CD4-positive, alpha-beta memory T cell (primary cell): ENCODE measurements at places on chromosomes 1 and 21. TPM values are rescaled to one million over a fixed set of nuclear protein-coding genes. Genes with fewer than 3 reads are reported as not detected.
A peak's percentile ranks its signal among the peaks of the same experiment; 100 is the strongest.

Gene TNFAIP8L2
- 42.3 TPM for polyA plus RNA-seq

GRCh38 chr1:151024540-151025146, 11.7 kb upstream of the BNIPL start:
- H3K4me3 ChIP-seq: no peak overlapping the region
- H3K27me3 ChIP-seq: no peaks in the 10 kb centered on the region
- peak; percentile 85 for DNase-seq
- no peak overlapping the region for H3K27ac ChIP-seq
- H3K4me1 ChIP-seq: peaks cover 7% of the 10 kb centered on the region
- H3K36me3 ChIP-seq: peaks cover 16% of the 10 kb centered on the region

- no peaks in the 10 kb centered on the region for H3K27me3 ChIP-seq
- no peak overlapping the region for H3K4me3 ChIP-seq
- H3K36me3 ChIP-seq: no peaks in the 10 kb centered on the region
- no peak for DNase-seq
Measured at GRCh38 chr1:61491497-61491896, 233.4 kb downstream of the TM2D1 start.

DNA sequence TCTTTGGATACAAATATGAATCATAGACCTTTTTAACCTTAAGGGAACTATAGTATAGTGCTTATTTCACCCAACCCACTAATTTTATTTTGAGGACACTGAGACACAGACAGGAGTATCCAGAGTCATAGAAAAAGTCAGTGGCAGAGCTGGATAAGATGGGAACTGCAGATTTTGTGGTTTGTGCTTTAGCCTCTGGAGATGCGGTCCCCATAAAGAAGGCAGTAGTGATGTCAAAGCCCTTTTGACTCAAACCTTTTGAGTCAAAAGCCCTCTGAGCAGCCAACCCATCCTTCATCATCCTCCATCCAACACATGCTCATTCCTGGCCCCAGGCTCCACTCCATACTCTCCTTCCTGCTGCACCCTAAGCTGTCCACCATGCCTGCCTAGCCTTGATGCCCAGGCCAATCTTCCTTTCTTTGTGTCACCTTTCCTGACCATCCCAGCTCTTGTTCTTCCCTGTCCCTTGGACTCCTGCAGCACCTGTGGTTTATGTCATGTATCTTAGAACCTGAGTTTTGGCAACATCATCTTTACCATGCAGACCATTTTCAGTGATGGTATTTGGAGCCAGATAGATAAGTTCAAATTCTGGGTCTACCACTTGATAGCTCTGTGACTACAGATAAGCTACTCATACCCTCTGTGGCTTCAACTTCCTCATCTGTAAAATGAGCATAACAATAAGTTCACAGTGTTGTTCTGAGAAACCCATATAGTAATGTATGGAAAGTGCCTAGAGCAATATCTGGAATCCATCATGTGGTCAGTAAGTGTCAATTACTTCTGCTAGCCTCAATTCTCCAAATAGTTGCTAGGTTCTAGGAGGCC, 20.1 kb downstream of the SLAMF1 start:
- no peaks in the 10 kb centered on the region for H3K27me3 ChIP-seq
- peaks cover 98% of the 10 kb centered on the region for H3K4me1 ChIP-seq
- H3K27ac ChIP-seq: peak overlapping the region; percentile 93
- H3K4me3 ChIP-seq: peak overlapping the region; percentile 9

DNA sequence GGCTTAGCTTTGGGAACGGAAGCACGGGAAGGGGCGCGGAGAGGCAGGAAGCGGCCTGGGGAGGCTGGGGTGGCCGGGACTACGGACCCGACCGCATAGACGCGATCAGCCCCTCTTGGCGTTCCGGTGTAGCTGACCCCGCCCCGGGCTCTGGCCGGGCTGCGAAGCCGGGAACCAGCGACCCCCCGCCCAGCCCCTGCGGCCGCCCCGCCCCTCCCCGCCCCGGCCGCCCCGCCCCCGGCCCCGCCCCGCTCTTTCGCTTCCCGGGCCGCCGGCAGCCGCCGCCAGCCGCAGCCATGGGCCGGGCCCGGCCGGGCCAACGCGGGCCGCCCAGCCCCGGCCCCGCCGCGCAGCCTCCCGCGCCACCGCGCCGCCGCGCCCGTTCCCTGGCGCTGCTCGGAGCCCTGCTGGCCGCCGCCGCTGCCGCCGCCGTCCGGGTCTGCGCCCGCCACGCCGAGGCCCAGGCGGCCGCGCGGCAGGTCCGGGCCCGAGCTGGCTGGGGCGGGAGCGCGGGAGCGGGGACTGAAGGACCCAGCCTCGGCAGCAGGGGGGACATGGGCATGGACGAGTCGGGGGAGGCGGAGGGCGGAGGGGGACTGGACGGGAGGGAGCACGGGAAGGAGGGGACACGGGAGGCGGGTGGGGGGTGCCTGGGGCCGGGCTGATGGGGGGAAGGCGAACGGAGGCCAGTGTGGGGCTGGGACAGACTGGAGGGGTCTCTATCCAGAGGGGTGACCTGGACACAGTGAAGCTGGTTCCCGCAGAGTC, at the start of gene SELENON:
Gene SELENON, plus strand, starts transcription at position 259 of the 768 bp plus-strand sequence. Its CDS starts 38 bp downstream, at position 297.
- H3K4me1 ChIP-seq: peaks cover 78% of the 10 kb centered on the region
- DNase-seq: no peak
- peak within 1 kb of the TSS; percentile 21 for H3K4me3 ChIP-seq
- no peak within 1 kb of the TSS for H3K27ac ChIP-seq

DNA sequence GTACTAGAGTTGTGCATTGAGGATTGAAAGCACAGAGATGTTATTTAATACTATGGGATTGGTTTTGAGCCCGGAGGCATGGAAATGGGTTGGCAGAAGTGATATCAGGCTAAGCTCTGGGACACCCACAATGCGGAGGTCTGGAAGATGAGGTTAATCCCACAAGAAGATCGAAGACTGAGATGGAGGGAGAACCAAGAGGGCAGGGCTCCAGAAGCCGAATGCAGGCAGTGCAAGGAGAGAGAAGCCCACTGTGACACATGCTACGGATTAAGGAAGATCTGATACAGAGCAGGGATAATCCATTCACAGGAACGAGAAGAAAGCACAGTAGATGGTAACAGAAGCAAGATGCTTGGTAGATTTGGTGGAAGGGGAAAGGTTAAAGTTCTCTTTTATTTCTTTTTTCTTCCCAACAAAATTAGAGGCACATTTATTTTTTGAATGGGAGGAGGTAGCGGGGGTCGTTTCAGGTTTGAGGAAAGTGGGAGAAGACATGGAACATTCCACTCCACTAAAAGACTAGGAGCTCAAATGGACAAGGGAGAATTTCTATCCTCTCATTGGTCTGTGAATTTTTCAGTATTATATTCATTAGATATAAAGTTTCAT, 113.2 kb downstream of the NCAM2 start:
- H3K4me1 ChIP-seq: no peaks in the 10 kb centered on the region
- no peak overlapping the region for H3K4me3 ChIP-seq
- DNase-seq: no peak
- no peak overlapping the region for H3K27ac ChIP-seq
- H3K27me3 ChIP-seq: no peaks in the 10 kb centered on the region
- no peaks in the 10 kb centered on the region for H3K36me3 ChIP-seq

DNA sequence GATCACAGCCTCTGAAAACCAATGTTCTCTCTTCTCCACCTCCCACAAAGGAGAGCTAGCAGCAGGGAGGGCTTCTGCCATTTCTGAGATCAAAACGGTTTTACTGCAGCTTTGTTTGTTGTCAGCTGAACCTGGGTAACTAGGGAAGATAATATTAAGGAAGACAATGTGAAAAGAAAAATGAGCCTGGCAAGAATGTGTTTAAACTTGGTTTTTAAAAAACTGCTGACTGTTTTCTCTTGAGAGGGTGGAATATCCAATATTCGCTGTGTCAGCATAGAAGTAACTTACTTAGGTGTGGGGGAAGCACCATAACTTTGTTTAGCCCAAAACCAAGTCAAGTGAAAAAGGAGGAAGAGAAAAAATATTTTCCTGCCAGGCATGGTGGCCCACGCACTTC, 35.8 kb upstream of the TDRD10 start:
- peak overlapping the region; percentile 66 for H3K27ac ChIP-seq
- no peak for DNase-seq
- H3K4me3 ChIP-seq: no peak overlapping the region
- peaks cover 81% of the 10 kb centered on the region for H3K4me1 ChIP-seq
- H3K27me3 ChIP-seq: no peaks in the 10 kb centered on the region

DNA sequence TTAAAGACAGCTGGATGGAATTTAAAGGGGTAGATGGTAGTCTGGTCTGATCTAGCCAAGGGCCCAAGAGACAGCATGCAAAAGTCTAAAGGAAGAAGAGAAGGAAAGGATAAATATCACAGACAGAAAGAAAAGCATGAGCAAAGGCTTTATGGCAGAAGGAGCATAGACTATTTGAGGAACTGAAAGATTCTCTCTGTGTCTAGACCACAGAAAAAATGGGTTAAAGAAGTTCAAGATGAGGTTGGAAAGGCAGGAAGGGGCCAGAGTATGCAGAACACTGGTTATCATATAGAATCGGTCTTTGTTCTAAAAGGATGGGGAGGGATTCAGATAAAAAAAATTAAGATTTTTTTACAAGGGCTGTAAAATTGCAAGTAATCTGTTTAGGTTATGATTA, 136.8 kb upstream of the SGIP1 start:
- no peak overlapping the region for H3K4me3 ChIP-seq
- DNase-seq: no peak
- no peak overlapping the region for H3K27ac ChIP-seq
- no peaks in the 10 kb centered on the region for H3K4me1 ChIP-seq
- H3K36me3 ChIP-seq: no peaks in the 10 kb centered on the region

DNA sequence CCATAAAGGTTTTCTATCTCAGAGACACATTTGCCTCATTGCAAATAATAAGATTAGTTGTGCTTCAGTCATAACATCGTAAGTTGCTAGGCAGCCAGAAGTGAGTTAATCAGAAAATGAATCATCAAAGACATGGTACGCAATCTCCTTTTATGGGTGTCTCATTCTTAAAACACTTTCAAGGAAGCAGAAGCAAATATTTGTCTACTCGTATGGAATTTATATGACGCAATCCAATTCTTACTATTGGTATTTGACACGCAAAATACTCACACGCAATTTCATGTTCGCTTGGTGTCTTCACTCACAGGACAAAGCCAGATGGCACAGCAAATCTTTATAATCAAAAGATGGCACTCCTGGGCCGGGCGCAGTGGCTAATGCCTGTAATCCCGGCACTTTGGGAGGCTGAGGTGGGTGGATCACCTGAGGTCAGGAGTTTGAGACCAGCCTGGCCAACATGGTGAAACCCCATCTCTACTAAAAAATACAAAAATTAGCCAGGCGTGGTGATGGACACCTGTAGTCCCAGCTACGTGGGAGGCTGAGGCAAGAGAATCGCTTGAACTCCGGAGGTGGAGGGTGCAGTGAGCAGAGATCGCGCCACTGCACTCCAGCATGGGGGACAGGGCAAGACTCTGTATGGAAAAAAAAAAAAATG, 56.4 kb downstream of the HLCS start:
- H3K4me3 ChIP-seq: no peak overlapping the region
- H3K4me1 ChIP-seq: no peaks in the 10 kb centered on the region
- no peak for DNase-seq
- no peaks in the 10 kb centered on the region for H3K36me3 ChIP-seq
- no peaks in the 10 kb centered on the region for H3K27me3 ChIP-seq
- H3K27ac ChIP-seq: no peak overlapping the region

DNA sequence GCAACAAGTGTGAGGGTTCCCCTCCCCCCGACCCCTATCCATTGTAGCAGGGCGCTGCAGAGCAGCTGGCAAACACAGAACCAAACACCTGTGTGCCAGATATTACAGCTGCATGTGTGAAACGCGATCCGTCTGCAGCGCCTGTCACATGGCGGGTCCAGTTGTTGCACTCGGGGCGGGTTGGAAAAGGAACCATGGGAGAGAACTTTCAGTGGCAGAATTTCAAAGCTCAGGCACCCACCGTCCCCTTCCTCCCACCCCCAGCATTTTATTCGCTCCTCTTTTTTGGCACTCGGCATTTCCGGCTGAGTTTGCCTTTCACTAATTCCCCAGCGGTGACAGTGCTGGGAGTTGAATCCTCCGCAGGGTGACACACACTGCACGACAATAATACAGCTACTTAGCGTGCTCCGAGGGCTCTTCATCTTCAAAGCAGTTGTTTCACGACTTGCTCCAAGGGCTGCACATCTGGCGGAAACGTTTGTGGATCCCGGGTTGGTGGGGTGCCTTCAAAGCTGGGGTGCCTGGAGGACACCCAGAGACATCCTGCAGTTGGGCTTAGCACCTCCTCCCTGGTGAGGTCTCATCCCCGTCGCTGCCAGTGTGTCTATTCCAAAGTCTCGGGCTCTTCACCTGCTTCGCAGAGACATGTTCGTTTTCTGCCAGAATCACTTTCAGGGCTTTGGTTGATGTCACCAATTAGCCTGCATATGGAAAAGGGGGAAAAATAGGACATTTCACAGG, 180.7 kb downstream of the ZBTB18 start:
- H3K27ac ChIP-seq: no peak overlapping the region
- H3K4me1 ChIP-seq: no peaks in the 10 kb centered on the region
- no peak overlapping the region for H3K4me3 ChIP-seq
- no peaks in the 10 kb centered on the region for H3K36me3 ChIP-seq

DNA sequence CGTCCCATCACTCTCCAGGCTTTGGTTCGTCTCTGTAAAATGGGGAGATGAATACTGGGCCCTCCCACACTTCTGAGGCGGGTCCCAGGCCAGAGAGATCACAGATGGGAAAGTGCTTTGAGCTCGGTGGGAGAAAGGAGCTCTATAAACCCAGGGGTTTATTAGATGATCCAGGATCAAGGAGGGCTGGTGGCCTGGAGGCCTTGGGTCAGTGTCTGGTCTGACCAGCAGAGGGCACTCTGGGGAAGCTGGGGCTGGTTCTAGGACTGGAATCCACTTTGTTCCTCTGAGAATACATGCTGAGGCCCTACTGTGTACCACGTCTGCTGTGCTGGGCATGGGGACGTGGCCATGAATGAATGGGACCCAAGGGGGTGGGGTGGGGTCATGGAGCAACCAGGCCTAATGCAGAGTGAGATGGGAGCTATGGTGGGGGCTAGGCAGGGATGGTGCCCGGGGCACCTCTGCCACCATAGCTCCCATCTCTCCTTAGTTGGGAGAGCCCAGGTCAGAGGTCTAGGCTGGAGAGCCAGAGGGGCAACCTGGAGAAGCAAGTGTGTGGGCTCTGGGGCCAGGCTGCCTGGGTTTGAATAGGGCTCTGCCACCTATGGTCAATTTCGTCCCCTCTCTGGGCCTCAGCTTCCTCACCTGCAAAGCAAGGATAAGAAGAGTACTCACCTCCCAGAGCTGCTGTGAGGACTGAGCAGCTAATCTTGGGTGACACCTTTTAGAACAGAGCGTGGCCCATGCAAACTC, 9.0 kb upstream of the FAM131C start:
- no peak overlapping the region for H3K4me3 ChIP-seq
- no peaks in the 10 kb centered on the region for H3K27me3 ChIP-seq
- H3K27ac ChIP-seq: no peak overlapping the region
- H3K4me1 ChIP-seq: peaks cover 11% of the 10 kb centered on the region

- no peaks in the 10 kb centered on the region for H3K4me1 ChIP-seq
- DNase-seq: no peak
- no peaks in the 10 kb centered on the region for H3K36me3 ChIP-seq
- no peaks in the 10 kb centered on the region for H3K27me3 ChIP-seq
- H3K27ac ChIP-seq: no peak overlapping the region
- H3K4me3 ChIP-seq: no peak overlapping the region
Measured at GRCh38 chr1:23237508-23237907, 20.2 kb upstream of the HTR1D start.

Gene ACKR1
- polyA plus RNA-seq: not detected

GRCh38 chr1:35408925-35409324, 140.4 kb downstream of the ZMYM4 start:
- H3K4me3 ChIP-seq: no peak overlapping the region
- H3K36me3 ChIP-seq: peaks cover 30% of the 10 kb centered on the region
- DNase-seq: no peak
- H3K27me3 ChIP-seq: no peaks in the 10 kb centered on the region

GRCh38 chr1:50644447-50645105, 221.3 kb upstream of the DMRTA2 start:
- no peak overlapping the region for H3K27ac ChIP-seq
- H3K4me1 ChIP-seq: no peaks in the 10 kb centered on the region
- no peak for DNase-seq
- H3K36me3 ChIP-seq: no peaks in the 10 kb centered on the region
